ENCODE measurements at places on chromosomes 6 and 20. TPM values are rescaled to one million over a fixed set of nuclear protein-coding genes. Genes with fewer than 3 reads are reported as not detected.

The SLC25A27 gene
- not detected for total RNA-seq

The BPIFA1 gene
- total RNA-seq: not detected

The FKBP1C gene
- not detected for total RNA-seq

The C6orf15 gene
- not detected for total RNA-seq

The SPAG4 gene
- total RNA-seq: 52.4 TPM

The C20orf202 gene
- not detected for total RNA-seq

The RIN2 gene
- total RNA-seq: not detected

The IL20RA gene
- 0.06 TPM for total RNA-seq

The NR2E1 gene
- not detected for total RNA-seq

The SLC35F1 gene
- 0.04 TPM for total RNA-seq

The MAS1 gene
- total RNA-seq: not detected

The ERVFRD-1 gene
- not detected for total RNA-seq

The CNKSR3 gene
- not detected for total RNA-seq

- ATAC-seq: no peak
Observed at GRCh38 chr6:113344969-113345368, 512.2 kb upstream of the MARCKS start.

GRCh38 chr6:28125401-28125800, 992 bp downstream of the ZSCAN16 start:
- ATAC-seq: peak; percentile 16

DNA sequence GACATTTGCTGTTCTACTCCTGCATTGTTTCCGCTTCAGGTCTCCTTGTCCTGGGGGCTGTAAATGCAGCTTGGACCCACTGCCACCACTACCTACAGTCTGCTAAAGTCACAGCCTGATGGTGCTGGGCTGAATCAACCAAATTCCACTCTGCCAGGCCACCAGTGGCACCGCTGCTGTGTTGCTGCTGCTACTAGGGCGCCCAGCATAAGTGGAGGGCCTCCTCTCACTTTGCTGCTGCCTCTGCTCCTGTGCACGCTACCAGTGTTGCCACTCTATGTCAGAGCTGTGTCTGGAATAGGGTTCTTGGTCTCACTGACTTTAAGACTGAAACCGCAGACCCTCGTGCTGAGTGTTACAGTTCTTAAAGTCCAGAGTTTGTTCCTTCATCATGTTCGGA, 1.4 kb upstream of the SSR1 start:
- ATAC-seq: no peak

DNA sequence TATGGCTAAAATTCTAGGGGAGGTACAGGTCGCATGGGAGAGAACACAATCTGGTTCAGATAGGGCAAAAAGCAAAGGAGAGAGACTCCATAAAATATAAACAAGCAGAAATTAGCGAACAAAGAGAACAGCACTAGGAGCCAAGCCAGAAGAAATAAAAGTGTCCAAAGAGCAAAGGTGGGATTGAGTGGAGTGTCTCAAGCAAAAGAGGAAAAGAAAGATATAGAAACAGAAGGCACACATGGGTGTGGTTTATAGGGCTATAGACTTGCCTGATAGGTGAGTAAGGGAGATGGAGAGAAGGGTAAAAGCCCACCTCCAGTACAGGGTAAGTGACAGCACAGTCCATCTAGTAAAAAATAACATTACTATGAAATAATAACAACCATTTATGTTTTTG, 36.5 kb upstream of the IRAK1BP1 start:
- ATAC-seq: no peak

DNA sequence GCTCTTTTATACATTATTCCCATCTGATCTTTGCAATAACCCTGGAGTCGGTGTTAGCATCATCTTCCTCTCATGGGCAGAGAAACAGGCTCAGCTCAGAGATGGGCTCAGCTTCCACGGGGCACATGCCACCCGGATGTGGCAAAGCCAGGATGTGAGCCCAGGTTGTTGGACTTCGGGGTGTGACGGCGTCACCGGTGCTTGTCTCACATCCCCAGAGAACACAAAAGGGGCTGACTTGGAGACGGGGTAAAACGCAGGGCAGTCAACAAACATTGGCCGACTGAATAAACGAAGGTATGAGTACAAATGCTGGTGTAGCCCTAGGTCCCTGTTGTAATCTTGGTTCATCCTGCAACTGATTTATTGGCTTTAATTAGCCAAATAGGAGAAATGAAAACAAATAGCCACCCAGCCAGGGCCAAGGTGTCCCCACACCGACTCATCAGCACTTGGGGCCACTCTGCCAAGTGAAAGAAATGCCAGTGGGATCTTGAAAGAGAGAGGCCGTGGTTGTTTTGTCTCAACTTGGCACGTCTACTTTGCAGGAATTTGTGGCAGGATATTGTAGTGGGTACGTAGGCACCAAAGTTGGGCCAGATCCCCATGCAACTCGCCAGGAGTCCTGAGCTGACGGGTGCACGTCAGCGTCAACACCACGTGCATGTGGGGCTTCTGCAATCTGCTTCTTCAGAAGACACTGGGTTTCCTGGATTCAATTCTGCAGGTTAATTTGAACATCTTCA, 42.8 kb downstream of the APCDD1L start:
- ATAC-seq: no peak

DNA sequence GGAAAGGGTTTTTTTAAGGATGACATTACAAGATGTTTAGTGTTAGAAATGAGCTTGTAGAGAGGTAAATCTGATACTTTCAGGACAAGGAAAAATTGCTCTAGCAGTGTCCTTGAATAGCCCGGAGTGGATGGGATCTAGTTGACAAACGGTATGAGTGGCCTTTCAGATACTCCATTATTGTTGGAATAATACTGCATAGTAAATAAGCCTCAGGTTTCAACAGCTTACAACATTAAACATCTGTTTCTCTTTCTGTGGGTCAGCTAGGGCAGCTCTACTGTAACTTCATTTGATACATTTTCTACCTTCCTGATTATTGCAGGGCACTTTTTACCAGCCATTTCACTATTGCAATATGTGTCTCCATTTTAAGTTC, 118.0 kb downstream of the B3GAT2 start:
- no peak for ATAC-seq

GRCh38 chr6:153840039-153840850, 198.8 kb upstream of the OPRM1 start:
- ATAC-seq: no peak

DNA sequence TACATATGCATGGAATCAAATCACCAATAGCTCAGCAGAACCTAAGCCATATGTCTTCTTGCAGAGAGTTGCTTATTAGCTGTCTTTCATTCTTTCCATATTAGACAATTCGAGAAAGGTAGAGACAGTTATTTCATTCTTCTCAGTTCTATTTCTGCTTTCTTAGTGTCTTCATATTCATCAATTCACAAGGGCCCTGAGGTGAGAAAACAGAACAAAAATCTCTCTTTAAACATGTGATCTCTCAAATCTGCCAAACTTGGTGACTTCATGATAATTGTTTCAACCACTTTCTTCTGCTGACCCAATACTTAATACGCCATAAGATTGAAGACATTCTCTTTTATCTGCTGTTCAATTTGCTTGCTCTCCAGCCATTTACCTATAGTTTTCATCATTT, 229.7 kb upstream of the MARCKS start:
- no peak for ATAC-seq

- peak; percentile 39 for ATAC-seq
Observed at GRCh38 chr6:68343901-68344300, 291.2 kb upstream of the ADGRB3 start.

GRCh38 chr20:41956338-41957074, 338.3 kb upstream of the CHD6 start:
- ATAC-seq: no peak

DNA sequence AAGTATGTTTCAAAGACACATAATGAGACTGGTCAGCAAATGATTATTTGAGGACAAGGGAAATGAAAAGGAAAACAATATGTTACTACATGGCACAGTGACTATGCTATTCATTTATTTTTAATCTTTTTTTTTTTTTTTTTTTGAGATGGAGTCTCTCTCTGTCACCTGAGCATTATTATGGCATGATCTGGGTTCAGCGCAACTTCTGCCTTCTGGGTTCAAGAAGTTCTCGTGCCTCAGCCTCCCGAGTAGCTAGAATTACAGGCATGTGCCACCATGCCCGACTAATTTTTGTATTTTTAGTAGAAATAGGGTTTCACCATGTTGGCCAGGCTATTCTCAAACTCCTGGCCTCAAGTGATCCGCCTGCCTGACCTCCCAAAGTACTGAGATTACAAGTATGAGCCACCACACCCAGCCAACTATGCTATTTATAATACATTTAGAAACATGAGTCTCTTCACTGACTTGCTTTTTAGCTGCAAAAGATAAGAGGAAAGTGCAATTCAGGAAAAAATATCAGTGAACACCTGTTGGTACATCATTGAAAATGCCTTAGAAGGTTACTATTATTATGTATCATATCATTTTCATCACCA, 3.4 kb downstream of the CALHM4 start:
- ATAC-seq: no peak

DNA sequence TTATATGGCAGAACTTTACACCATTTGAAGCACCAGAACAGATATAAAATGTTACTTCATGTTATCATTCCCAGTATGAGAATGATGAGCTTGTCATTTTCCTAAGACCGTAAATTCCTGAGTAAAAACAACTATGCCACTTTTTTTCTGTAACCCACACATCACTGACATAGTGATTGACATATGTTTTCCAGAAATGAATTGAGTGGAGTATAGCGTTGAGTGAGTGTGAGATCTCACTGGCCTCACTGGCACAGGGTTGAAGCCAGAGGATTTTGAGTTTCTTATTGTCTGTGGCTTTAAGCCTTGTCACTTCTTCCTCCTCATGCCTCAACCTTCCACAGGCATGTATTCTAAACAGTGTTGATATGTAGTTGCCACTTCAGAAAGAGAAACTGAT, 62.3 kb downstream of the PDE7B start:
- peak; percentile 73 for ATAC-seq

DNA sequence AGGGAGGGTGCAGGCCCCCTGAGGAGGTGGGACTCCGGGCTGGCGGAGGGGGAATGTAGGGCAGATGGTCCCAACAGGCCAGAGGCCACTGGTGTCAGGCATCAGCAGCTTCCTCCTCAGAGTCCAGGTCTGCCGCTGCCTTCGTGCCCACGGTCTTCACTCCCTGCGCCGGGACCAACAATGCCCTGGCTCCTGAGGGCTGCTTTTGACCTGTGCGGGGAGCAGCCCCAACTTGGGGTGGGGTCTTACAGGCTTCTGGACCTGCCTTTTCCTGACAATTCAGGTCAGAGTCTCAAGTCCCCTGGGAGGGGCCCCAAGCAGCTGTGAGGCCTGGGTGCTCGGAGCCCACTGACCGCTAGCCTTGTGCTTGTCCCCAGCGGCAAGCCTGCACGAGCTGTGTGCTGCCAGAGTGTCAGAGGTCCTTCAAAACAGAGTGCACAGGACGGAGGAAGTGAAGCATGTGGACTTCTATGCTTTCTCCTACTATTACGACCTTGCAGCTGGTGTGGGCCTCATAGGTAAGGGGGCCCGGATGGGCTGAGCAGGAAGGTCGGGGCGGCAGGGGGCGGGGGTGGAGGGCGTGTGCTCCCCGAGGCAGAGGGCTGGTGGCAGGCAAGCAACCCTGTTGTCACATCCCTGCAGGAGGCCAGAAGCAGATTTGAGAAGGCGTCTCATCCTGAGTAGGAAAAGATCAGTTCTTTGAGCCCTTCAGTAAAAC, 25.3 kb upstream of the PYGB start:
- no peak for ATAC-seq

DNA sequence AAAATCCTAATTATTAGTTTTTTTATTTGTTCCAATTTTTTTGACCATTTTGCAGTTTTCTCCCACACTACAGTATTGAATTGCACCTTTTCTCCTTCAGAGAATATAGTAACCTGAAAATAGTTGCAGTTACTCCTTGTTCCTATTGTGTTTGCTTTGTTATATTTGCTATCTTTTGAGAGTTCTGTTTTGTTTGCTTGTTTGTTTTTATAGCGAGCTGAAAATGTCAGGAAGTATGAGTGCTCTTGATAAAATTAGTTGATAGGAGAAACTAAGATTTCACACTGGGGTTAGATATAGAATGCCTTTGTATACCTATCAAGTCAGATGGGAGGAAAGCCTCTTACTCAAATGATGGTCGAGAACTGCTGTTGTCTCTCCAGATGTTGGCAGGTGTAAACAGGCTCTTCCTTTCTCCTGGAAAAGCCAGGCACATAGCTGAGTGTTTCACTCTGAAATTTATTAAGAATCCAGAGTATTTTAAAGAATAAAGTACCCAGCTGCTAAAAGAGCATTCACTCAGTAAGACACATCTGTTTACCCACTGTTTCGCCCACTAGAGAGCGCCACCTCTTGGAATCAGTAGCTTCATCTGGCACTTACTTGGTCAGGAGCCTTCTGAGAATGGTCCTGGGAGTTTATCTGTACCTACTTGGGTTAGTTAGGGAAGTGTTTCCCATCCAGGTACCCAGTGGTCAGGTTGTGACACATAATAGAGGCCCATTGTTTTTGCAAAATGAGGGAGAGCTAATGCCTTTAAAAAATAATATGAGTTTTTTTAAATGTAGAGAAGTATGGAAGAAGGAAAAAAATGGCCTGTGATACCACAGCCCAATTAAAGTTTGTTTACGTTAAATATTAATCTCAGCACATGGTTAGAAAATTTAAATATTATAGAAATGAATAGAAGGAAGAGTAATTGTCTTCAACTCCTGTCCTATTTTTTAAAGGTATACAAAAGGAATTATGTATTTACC, 11.2 kb downstream of the NT5DC1 start:
- peak; percentile 59 for ATAC-seq

- ATAC-seq: no peak
Observed at GRCh38 chr6:160041608-160042007, 72.7 kb downstream of the IGF2R start.

DNA sequence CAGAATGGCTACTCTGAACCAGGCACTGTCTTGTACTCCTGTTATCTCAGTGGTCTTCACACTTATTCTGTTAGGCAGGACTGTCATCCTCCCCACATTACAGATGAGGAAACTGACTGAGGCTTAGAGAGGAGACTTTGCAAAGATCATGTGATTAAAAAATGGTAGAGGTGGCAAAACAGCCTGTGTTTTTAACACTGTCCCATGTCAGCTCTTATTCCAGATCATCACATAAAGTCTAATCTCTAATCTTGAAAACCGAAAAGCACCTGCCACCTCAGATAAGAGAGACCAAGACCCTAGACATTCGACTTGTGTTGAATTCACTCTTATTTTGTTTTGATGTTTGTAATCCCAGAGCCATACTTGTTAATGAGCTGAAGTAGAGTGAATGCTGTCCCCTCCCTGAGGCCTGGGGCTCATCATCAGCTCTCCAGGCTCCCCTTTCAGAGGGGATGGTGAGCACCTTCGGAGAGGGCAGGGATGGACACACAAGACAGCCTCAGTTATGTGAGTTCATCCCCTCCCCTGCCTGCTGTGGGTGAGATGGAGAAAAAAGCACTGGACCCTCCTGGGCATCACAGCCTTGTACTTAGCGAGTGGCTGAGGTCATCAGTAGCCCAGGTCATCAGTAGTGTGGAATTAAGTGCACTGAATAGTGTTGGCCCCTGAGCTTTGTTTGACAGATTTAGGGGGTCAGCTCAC, 30.6 kb downstream of the MTHFD1L start:
- ATAC-seq: no peak

- ATAC-seq: no peak
Observed at GRCh38 chr20:38072898-38073297, 39.4 kb downstream of the RPRD1B start.

- ATAC-seq: no peak
Observed at GRCh38 chr20:24653306-24653705, 183.9 kb downstream of the SYNDIG1 start.

- no peak for ATAC-seq
Observed at GRCh38 chr20:34527016-34527415, 10.8 kb downstream of the DYNLRB1 start.

- peak; percentile 59 for ATAC-seq
Observed at GRCh38 chr20:48784273-48784641, 43.5 kb downstream of the PREX1 start.

- no peak for ATAC-seq
Observed at GRCh38 chr6:45727228-45727627, 288.4 kb downstream of the CLIC5 start.

Measured in activated T-helper 17 cell treated with anti-CD3 and anti-CD28 coated beads, Interleukin-2, amount 50 U/mL, for 72 hours (primary cell).